ENCODE measurements at places on chromosomes 11 and 22.

GRCh38 chr11:104594228-104594958, 303.9 kb downstream of the CASP12 start:
- no peak for DNase-seq

DNA sequence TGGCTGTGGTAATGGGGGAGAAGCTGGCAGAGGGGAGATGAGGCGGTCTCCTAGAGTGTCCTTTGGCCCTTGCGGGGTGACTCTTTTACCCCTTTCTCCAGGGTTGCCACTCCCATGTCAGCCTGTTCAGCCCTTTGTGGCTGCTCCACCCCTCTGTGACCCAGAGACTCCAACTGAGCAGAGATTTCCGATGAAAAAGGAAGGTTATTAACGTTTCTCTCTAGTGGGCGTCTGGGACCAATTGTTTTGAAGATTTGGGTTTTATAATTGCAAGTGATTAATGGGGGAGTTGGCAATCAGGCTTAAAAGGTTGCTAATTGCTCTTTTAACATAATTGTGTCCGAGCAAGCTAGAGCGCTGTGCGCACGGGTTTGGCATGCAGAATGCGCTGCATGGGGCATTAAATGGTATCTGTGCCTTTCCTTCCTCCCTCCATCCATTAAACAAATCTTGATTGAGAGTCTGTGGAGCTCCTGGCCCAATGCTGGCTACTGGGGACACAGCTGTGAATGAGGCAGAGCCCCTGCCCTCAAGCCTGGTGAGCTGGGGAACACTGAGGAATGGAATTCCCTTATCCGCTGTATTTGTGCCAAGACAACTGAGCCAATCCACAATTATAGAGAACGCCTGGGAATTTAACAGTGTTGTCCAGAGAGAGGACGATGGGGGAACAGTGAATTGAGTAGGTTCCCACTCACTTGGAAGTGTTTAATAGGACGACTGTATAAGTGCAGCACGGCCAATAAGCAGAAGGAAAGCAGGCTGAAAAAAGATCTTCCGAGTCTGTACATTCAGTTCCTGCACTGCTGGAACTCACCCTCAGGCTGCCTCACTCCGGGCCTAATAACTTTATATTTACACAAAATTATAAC, 295.9 kb downstream of the MIAT start:
- DNase-seq, result no peak

- DNase-seq, result no peak
Observed at GRCh38 chr11:128135451-128135850, 451.9 kb downstream of the ETS1 start.

GRCh38 chr22:40238425-40239344, 61.0 kb downstream of the TNRC6B start:
- DNase-seq, result peak; percentile 35

DNA sequence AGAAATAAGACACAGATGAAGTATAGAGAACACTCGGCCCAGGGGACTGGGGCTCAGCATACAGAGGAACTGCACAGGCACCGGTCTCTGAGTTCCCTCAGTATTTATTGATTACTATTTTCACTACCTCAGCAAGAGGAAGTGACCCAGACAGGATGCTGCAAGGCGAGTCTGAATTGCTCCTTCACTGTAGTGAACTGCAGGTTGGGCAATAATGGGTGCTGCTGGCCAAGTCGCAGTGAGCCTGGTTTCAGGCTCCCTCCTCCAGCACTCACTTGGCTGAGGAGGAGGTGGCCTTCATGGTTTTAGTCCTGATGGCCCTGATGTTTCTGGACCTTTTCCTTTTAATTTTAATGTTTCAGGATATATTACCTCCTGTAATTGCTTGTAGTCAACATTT, 10.4 kb downstream of the OR52K2 start:
- no peak for DNase-seq

DNA sequence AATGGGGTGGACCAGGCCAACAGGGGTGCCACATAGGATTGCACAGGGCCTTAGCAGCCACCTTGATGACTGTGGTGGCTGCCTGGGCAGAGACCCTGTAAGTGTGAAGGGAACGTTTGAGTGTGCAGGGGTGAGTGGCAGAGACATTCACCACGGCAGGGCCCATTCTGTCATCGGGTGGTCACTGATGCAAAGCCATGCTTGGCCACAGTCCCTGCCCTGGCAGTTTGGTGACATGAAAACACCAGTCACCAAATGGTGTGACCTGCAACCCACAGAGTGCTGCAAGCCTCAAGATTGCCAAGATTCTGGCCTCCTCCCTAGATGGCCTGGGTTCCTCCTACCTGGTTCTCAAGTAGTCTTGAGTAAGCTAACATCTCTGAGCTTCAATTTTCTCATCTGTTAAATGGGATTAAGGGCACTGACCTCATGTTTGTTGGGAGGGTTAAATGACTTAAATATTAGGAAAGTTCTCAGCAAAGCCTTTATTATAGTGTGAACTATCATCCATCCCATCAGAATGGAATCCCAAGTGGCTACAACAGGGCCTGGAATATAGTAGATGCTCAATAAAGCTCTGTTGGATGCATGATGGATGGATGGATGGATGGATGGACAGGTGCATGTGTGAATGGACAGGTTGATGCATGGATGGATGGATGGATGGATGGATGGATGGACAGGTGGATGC, 53.0 kb downstream of the MACROD1 start:
- DNase-seq, result no peak

GRCh38 chr11:105699203-105699602, 89.3 kb downstream of the GRIA4 start:
- no peak for DNase-seq

- no peak for DNase-seq
Observed at GRCh38 chr22:26169315-26170111, at the start of gene SEZ6L. TSS of gene SEZ6L (plus strand) at chr22:26169462. CDS start at chr22:26169670, 208 bp downstream.

- DNase-seq, result no peak
Observed at GRCh38 chr22:23856721-23857605, 712 bp upstream of the SLC2A11 start.

DNA sequence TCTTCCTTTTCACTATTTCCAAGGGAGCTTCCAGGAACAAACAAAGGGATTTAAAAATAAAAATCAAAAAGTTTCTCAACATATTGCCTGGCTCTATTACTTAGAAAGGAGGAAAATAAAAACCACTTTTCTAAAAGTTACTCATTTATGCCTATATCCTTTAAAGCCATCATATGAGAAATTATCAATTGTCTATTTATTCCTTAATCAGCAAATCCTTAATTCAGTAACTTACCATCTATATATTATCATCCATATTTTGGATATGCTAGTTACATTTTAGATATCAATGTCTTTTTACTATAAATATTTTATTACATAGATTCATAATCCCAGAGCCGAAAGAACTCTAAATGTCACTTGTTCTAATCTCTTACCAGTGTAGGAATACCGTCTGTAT, 481.5 kb upstream of the ANO5 start:
- no peak for DNase-seq

GRCh38 chr22:35728639-35729308, 11.1 kb downstream of the APOL5 start:
- DNase-seq, result no peak

DNA sequence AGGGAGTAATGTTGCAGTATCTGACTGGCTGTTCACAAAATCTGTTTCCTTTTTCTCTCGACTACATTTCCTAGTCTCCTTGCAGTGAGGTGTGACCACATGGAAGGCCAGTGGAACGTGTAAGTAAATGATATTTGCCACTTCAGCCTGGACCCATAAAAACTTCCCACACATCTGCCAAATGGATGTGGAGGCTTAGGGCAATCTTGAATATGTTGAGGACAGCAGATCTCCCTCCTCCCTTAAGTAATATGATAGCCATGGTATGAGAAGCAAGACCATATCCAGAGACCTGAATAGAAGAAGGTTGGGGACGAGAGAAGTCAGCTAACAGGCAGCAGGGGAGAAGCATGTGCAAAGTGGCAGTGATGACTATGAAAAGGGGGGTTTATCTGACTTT, 33.0 kb upstream of the C11orf87 start:
- DNase-seq, result no peak

GRCh38 chr11:112453601-112454577, 193.2 kb upstream of the PLET1 start:
- DNase-seq, result no peak

- DNase-seq, result no peak
Observed at GRCh38 chr11:61697764-61698163, 17.6 kb downstream of the DAGLA start.

DNA sequence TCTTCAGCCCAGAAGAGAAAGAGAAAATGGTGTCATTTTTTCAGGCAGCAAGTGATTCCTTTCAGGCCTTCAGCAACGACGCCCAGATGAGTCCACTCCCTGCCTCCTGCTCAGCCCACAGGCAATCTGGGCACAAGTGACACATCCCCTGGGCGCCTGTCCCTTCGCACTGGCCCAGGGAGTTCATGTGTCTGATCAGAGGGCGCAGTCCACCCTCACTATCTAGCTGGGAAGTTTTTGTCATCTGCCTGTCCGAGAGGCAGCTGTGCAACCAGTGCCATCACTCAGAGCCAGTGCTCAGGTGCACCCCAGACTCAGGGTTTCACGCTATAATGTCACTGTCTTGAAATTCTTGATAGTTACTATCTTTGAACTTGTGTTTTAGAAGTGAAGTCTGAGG, 1.4 kb upstream of the KCNQ1OT1 start:
- DNase-seq, result no peak

DNA sequence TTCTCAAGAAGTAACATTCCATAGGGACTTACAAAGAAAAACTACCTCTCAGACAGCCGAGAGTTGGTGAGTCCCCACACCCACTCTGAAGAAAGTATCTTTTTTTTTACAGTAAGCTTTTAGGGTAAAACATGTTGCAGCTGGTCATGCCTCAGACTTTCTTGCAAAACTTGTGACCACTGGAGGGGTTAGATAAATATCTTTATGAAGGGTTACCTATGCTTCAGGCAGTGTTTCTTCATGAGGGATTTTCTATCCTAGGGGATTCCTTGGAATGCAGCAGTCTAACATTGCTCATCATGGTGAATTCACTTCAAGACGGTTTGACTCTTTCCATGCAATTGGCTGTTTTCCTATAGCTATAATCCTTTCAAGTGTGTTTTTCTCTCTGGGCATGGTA, 20.8 kb upstream of the SNX19 start:
- no peak for DNase-seq

GRCh38 chr11:119905162-119905561, 176.2 kb upstream of the NECTIN1 start:
- no peak for DNase-seq

Measured in GM04503 (cell line).